ENCODE measurements at places on chromosomes 12 and 14.

DNA sequence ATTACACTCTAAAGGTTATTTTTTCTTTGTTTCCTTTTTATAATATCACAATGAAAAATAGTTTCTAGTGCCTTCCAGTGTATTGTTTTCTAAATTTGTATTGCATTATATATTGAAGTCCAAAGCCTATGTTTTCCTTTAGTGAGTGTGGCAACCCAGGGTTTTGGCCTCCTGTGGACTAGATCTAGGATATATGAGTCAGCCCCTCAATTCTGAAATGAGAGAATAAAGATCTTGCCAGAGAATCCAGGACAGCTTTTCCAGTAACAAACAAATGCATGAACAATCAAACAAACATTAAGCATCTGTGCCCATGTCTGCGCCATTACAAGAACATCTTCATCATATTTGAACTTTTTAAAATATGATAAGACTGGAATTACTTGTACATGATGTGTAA, 70.7 kb upstream of the SSTR1 start:
- DNase-seq: no peak

DNA sequence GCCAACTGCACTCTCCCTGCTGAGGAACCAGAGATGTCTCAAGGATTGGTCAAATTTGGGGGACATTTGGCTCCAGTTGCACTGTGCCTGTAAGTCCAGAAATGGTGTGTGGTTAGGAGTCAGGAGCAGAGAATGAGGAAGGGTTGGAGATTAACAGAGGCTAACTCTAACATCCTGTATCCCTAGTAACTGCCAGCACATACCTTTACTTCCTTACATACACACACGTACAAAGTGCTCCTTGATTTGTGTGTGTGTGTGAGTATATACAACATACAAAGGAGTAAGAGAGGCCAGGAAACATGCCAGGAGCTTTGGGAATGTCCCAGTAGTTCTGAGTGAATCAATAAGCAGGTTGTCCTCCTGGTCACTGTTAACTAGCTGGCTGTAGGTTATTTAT, 39.8 kb upstream of the NRXN3 start:
- peak; percentile 76 for DNase-seq

DNA sequence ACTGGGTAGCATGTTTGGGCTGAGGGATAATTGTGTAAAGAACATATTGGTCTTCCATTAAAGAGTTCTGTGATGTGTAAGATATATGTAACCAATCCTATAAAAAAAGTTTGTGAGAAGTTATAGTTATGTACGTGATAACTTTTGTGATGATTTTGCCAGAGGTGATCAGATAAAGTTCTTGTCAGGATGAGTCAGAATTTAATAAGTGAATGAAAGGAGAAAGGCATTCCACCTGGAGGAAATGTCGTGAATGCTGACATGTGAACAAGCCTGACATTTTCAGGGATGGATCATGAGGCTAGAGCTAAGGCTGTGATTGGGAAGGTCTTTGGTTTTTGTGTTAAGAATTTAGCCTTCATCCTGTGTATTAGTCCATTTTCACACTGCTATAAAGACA, 241.5 kb downstream of the SNAPC1 start:
- DNase-seq: peak; percentile 55

- DNase-seq: no peak
Measured at GRCh38 chr14:105389976-105390848, 8.1 kb upstream of the TEX22 start.

DNA sequence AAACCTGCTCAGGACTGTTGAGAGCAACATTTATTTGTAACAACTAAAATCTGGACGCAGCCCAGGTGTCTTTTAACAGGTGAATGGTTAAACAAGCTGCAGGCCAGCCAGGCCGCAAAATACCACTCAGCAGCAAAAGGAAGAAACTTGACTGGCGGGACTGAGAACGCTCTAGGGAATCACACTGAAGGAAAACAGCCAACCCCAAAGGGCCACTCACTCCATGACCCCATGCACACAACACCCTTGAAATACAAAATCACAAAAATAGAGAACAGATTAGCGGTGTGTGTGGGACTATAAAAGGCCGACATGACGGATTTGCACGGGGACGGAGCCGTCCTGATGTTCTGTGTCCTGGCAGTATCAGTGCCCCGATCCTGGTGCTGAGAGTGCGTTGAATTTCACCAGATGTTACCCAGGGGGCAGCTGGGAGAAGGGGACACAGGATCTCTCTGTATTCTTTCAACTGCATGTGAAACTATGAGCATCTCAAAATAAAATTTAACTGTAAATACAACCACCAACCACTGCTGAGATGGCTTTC, 23.0 kb downstream of the VPS37B start:
- no peak for DNase-seq

DNA sequence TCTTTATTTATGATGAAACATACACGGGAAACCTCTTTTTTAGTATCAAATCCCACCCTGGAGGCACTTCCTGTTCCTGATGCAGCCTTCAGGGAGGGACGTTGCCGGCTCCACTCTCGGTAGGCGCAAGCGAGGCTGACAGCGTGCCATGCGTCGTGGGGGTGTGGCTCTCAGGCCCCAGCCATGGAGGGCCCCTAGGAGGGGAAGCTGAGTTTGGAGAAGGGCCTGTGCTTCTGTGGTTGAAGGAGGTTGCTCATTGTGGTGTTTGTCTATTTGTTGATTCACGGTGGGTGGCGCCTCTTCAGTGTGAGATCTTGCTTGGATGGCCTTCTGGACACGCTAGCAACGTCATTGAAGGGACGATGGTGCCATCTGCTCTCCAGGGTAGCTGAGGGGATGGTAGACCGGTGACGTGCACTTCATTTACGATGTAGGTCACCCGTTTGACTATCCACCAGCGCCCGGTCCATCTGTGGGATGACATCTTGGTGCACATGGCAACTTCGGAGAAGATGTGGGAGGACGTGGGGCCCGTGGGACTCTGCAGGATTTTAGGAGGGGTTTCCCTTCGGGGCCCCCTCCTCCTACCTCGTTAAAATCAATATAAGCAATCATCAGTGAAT, 126.3 kb upstream of the RTL1 start:
- DNase-seq: no peak

GRCh38 chr12:106147956-106148355, 9.2 kb upstream of the NUAK1 start:
- no peak for DNase-seq

- no peak for DNase-seq
Measured at GRCh38 chr12:127078577-127079350, 1188.2 kb upstream of the TMEM132C start.

GRCh38 chr14:65560340-65561027, 148.0 kb downstream of the FUT8 start:
- DNase-seq: no peak
